ENCODE measurements at places on chromosomes 1 and 21.

DNA sequence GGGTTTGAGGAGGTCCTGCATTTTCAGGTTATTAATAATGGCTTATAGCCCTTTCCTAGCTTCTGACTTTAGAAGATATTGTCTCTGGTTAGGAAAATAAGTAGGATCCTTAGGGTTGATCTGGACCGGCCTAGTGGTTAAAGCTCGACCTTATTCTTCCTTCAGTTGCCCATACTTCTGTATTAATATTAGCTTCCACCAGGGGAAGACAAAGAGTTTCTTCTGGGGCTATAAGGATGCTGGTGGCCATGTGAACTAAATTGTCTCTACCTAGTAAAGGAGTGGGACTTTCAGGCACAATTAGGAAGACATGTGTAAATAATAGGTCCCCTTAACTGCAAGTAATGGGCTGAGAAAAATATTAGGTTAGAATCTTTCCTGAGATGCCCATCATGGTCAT lies 20.6 kb upstream of the FCGR2A start:
- DNase-seq, result no peak

DNA sequence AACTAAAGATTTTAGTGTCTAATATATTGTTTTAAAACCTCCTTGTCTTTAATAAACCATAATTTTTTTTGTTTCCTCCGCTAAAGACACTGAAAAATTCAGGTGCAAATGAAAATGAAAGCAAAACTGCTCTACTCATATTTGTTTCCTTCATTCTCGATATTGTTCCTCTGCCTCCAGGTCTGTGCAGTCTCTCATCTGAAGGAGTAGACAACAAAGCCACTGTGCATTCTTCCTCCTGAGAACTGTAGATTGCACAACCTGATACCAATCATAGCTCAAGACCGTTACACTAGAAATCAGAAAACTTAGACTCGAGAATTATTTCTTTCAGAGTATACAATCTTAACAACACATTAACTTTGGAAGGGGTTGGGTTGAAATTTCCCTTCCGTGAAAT lies 373.1 kb upstream of the CXADR start:
- no peak for DNase-seq

DNA sequence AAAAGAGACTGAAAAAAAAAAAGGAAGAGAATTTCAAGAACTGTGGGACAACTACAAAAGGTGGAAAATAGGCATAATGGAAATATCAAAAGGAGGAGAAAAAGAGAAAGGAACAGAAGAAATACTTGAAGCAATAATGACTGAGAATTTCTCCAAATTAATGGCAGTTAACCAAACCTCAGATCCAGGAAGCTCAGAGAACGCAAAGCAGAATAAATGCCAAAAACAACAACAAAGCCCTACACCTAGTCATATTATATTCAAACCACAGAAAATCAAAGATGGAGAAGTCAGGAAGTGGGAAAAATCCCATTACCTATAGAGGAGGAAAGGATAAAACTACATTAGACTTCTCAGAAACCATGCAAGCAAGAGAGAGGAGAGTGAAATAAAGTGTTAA lies 20.7 kb upstream of the AHCYL1 start:
- no peak for DNase-seq

- no peak for DNase-seq
Measured at GRCh38 chr1:3822421-3822820, 26.1 kb upstream of the LRRC47 start.

DNA sequence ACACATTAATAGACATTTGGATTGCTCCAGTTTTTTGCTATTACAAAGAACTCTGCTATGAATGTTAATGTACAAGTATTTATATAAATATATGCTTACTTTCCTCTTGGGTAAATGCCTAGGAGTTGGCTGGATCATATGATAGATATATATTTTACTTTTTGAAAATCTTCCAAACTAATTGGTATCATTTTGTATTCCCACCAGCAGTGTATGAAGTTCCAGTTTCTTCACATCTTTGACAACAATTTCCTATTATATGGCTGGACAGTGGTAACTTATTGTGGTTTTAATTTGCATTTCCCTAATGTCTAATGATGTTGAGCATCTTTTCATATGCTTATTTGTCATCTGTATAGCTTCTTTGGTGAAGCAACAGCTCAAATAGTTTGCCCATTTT lies 23.8 kb upstream of the DIPK1A start:
- DNase-seq, result no peak

- no peak for DNase-seq
Measured at GRCh38 chr1:11924334-11925195, 1.7 kb downstream of the KIAA2013 start.

DNA sequence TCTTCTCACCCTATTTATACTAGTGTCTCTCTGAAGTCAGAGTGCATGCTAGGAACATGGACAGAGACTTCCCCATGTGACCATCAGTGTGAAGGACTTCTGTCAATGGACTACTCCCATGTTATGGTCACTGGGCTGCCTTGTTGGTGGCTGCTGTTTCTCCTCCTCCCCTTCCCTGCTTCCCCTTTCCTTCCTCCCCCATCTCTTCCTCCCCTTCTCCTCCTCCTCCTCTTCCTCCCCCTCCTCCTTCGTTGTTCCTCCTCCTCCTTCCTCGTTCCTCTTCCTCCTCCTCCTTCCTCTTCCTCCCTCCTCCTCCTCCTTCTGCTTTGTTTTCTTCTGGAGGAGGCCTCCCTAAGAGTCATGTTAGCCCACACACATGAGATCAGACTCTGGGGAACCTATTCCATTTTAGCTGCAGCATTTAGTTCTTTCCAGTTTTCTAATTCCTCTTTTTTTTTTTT lies 35.8 kb downstream of the IER5 start:
- no peak for DNase-seq

- no peak for DNase-seq
Measured at GRCh38 chr1:2876846-2877245, 75.4 kb upstream of the TTC34 start.

DNA sequence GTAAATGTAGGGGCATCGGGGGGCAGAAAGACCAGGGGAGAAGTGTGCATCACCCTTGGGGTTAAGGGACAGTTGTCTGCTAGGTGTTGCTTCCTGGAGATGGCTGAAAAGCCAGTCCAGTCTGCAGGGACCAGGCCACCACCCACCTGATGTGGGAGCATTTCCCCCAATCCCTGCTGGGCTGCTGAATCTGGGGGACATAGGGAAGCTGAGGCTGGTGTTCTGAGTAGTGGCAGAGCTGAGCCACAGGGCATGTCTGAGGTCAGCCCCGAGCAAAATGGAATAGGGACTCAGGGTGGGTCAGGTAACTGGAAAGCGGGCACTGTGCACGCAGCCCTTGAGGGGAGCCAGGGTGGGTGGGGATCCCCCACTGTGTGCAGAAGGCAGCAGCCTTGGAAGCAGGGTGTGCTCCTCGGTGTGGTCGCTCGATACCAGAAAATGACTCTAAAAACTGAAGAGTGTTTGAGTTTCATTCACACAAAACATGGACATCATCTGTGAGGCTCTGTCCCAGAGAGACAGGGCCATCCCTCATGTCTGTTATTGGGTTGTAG lies 2.4 kb upstream of the CCNL2 start:
- DNase-seq, result no peak

GRCh38 chr1:24898152-24898908 lies 31.7 kb downstream of the RUNX3 start:
- DNase-seq, result peak; percentile 47

DNA sequence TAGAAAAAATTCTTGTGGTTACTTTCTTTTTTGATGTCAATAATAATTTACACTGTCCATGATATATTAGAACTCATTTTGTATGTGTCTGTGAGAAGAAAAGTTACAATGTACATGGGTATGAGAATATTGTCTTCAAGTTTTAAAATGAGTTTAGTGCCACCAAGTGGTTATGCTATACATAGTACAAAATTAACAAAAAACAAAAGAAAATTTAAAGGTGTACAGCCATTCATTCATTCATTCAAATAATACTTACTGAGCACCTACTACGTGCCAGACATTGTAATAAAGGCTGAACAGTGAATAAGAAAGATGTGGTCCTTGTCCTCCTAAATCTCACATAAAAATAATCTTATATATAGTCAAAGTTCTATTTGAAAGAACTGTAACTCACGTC lies 27.7 kb downstream of the UCHL5 start:
- no peak for DNase-seq

DNA sequence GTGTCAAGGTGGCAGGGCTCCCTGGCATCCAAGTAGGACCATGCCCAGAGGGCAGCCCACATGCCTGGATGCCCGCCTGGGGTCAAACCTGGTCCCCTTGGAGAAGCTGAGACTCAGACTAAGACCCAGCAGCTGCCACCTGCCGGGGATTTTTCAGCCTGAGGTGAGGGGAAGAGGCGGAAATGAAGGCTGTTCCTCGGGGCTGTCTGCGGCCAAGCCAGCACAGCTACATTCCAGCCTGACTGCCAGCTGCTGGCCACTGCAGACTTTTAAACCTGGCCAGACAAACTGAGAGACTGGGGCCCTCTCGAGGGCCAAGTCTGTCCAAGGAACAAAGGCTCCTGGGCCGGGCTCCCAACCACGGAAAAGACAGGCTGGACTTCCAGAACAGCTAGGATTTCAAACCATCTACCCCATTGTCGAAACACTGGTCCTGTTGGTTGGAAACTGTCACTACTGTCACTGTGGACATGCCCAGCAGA lies 21.9 kb upstream of the PLEKHG5 start:
- no peak for DNase-seq

- no peak for DNase-seq
Measured at GRCh38 chr1:56202796-56203492, 376.4 kb downstream of the PLPP3 start.

GRCh38 chr1:23609971-23610370 lies 50.7 kb upstream of the ID3 start:
- no peak for DNase-seq
